ENCODE measurements at places on chromosomes 4 and X. TPM values are rescaled to one million over a fixed set of nuclear protein-coding genes. Genes with fewer than 3 reads are reported as not detected.

SRD5A3 gene
- total RNA-seq = 22.2 TPM

H2BW2 gene
- not detected for total RNA-seq

SATL1 gene
- not detected for total RNA-seq

RRH gene
- total RNA-seq = 0.57 TPM

CSAG1 gene
- not detected for total RNA-seq

ANOS1 gene
- 0.52 TPM for total RNA-seq

DNA sequence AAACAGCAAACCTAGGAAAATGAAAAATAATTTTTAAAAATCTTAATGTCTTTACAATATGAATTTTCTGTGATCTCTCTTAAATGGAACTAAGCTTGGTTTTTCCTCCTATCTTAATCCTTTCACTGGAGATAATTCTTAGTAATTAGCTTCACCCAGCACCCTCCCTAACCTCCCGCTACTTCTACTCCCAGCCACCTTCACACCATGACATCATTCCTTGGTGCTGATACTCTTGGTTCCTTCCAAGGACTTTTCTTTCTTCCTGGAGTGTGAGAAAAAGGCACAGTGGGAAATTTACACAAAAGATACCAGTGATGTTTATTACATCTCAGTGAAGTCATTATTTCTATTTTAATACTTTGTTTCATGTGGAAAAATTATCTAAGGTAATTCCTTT lies 163.6 kb upstream of the PLAC1 start:
- no peak overlapping the region for H3K27ac ChIP-seq
- no peak overlapping the region for H3K4me3 ChIP-seq
- no peak for DNase-seq
- H3K27me3 ChIP-seq = peaks cover 3% of the 10 kb centered on the region
- H3K36me3 ChIP-seq = no peaks in the 10 kb centered on the region
- H3K4me1 ChIP-seq = no peaks in the 10 kb centered on the region

GRCh38 chrX:100615005-100615404 lies 21.6 kb downstream of the TSPAN6 start:
- H3K27me3 ChIP-seq = no peaks in the 10 kb centered on the region
- DNase-seq = peak; percentile 35
- H3K27ac ChIP-seq = no peak overlapping the region
- no peaks in the 10 kb centered on the region for H3K36me3 ChIP-seq

DNA sequence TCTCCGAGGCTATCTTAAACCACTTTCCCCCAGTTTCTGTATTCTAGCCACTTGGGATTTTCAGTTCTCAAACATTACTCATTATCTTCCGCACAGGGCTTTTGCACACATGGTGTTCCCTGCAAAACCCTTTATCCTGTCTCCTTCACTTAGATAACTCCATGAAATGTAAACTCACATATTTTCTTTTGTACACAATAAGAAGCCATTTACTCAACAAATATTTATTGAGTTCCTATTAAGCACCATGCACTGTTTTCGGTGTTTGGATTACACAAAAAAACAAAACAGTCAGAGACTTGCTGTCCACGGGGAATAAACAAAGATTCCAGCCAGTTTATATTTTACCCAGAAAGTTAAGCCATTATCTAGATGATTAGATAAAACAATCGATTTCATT lies 42.5 kb upstream of the UNC5C start:
- H3K36me3 ChIP-seq = no peaks in the 10 kb centered on the region
- no peaks in the 10 kb centered on the region for H3K4me1 ChIP-seq
- no peak overlapping the region for H3K4me3 ChIP-seq
- no peak for DNase-seq
- H3K27me3 ChIP-seq = no peaks in the 10 kb centered on the region
- no peak overlapping the region for H3K27ac ChIP-seq

DNA sequence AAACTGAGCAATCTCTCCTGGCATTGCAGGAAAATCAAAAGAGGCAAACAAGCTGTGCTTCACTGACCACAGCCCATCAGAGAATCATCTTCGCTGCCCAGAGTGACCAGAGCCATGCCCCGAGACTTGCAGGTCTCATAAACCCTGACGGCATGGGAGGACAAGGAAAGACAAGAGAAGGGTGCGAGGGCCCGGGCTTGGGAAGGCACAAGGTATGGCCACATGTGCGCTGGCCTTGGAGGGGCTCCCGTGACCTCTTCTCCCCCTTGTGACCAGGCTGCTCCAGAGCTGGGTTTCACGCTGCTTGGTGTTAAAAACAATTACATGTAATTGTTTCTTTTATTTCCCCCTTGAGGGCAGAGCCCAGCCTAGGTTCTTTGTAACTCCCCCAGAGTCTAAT lies 20.8 kb downstream of the DCTD start:
- H3K4me3 ChIP-seq = no peak overlapping the region
- H3K27me3 ChIP-seq = no peaks in the 10 kb centered on the region
- DNase-seq = no peak
- H3K36me3 ChIP-seq = no peaks in the 10 kb centered on the region
- H3K27ac ChIP-seq = no peak overlapping the region

- no peak overlapping the region for H3K4me3 ChIP-seq
- no peak overlapping the region for H3K27ac ChIP-seq
- no peaks in the 10 kb centered on the region for H3K27me3 ChIP-seq
- DNase-seq = peak; percentile 62
- H3K4me1 ChIP-seq = no peaks in the 10 kb centered on the region
- peaks cover 7% of the 10 kb centered on the region for H3K36me3 ChIP-seq
Observed at GRCh38 chr4:1693131-1693896, 9.2 kb upstream of the FAM53A start.

DNA sequence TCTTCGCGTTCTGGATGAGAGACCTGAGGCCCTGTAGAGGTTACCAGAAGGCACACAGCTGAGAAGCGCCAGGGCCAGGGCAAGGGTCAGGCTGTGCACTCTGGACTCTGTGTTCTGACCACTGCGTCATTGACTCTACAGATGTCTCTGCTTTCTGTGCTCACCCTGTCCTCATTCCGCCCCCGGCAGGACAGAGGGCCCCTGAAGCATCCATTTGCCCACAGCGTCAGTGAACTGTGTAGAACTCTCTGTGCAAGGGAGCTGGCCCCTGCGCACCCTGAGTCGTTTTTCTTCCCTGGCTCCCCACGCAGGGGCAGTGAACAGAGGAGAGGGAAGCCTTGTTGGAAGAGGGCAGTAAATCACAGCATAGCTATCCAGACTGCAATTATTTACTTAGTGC lies 6.1 kb upstream of the WAS start:
- no peaks in the 10 kb centered on the region for H3K27me3 ChIP-seq
- H3K36me3 ChIP-seq = no peaks in the 10 kb centered on the region
- peak overlapping the region; percentile 85 for H3K27ac ChIP-seq
- H3K4me1 ChIP-seq = no peaks in the 10 kb centered on the region
- no peak for DNase-seq
- no peak overlapping the region for H3K4me3 ChIP-seq

- H3K4me1 ChIP-seq = no peaks in the 10 kb centered on the region
- no peak overlapping the region for H3K27ac ChIP-seq
- DNase-seq = no peak
- H3K36me3 ChIP-seq = no peaks in the 10 kb centered on the region
Observed at GRCh38 chr4:75644095-75644494, 13.8 kb upstream of the CDKL2 start.

- H3K4me1 ChIP-seq = no peaks in the 10 kb centered on the region
- no peak overlapping the region for H3K27ac ChIP-seq
- no peak for DNase-seq
- no peaks in the 10 kb centered on the region for H3K27me3 ChIP-seq
Observed at GRCh38 chr4:169059306-169060211, 49.5 kb upstream of the CBR4 start.

GRCh38 chrX:71053217-71053621 lies 14.9 kb downstream of the SNX12 start:
- H3K36me3 ChIP-seq = no peaks in the 10 kb centered on the region
- H3K27ac ChIP-seq = no peak overlapping the region
- no peaks in the 10 kb centered on the region for H3K27me3 ChIP-seq
- DNase-seq = peak; percentile 19
- no peak overlapping the region for H3K4me3 ChIP-seq
- no peaks in the 10 kb centered on the region for H3K4me1 ChIP-seq

GRCh38 chr4:10198365-10198764 lies 81.8 kb upstream of the WDR1 start:
- no peak overlapping the region for H3K4me3 ChIP-seq
- peak; percentile 7 for DNase-seq
- no peaks in the 10 kb centered on the region for H3K4me1 ChIP-seq

DNA sequence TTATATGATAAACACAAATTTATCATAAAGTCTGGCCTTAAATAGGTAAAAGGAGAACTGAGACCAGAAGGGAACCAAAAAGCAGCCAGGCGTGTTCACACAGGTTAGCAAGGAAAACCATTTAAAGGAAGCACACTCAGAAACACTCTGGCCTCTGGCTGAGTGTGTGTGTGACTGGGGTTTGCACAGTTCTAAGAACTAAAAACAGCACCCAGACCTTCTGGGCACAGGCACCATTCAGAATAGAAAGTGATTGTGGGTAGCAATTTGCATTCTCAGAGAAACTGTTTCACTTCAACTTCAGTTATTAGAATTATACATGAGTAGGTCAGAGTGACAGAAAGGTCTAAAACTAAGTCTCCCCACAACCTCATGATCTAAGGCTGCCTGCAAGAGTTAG lies 10.0 kb downstream of the GPR82 start:
- H3K4me1 ChIP-seq = no peaks in the 10 kb centered on the region
- no peaks in the 10 kb centered on the region for H3K36me3 ChIP-seq
- DNase-seq = no peak
- no peak overlapping the region for H3K27ac ChIP-seq
- no peaks in the 10 kb centered on the region for H3K27me3 ChIP-seq

- peak overlapping the region; percentile 86 for H3K27ac ChIP-seq
- H3K4me3 ChIP-seq = peak overlapping the region; percentile 46
- H3K27me3 ChIP-seq = no peaks in the 10 kb centered on the region
Observed at GRCh38 chr4:74097631-74098426, 1.2 kb downstream of the CXCL2 start.

- DNase-seq = no peak
- no peak overlapping the region for H3K27ac ChIP-seq
- H3K4me1 ChIP-seq = no peaks in the 10 kb centered on the region
- no peaks in the 10 kb centered on the region for H3K27me3 ChIP-seq
- no peaks in the 10 kb centered on the region for H3K36me3 ChIP-seq
- no peak overlapping the region for H3K4me3 ChIP-seq
Observed at GRCh38 chr4:28341784-28342183, 1481.1 kb downstream of the STIM2 start.

DNA sequence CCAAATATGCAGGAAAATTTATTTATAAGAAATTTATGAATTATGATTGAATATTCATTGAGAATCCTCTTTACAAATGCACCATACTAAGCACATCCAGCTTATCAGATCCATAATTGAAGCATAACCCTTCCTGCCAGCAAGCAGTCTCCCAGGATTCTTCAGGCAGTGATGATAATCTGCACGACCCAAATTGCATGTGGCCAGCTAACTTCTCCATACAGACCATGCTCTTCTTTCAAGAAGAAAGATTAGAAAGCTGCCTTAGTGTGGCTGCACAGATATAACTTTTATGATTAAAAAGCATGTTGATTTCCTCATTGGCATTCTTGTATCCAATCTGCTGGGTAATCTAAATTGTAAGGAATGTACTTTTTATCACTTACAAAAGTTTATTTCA lies 3.3 kb upstream of the CBR4 start:
- H3K4me3 ChIP-seq = no peak overlapping the region
- no peaks in the 10 kb centered on the region for H3K36me3 ChIP-seq
- peaks cover 3% of the 10 kb centered on the region for H3K4me1 ChIP-seq
- H3K27ac ChIP-seq = no peak overlapping the region

DNA sequence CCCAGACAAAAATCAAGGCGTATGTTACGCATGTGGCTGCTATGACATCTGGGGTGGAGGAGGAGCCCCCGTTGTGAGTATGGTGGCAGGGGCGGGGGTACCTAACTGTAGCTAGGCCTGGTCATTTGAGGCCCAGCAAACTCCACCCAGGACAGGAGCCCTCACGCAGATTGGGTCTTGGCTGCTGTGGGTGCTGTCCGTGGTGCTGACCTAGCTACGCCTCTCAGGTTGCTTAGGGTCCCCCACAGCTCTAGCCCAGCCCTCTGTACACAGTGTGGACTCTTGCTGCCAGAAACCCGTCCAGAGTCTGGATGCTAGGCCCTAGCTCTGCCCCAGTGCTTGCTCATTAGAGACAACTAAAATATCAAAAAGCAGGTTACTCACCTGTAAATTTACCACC lies 146.7 kb upstream of the PSAPL1 start:
- no peak for DNase-seq
- H3K36me3 ChIP-seq = no peaks in the 10 kb centered on the region
- H3K27ac ChIP-seq = no peak overlapping the region

DNA sequence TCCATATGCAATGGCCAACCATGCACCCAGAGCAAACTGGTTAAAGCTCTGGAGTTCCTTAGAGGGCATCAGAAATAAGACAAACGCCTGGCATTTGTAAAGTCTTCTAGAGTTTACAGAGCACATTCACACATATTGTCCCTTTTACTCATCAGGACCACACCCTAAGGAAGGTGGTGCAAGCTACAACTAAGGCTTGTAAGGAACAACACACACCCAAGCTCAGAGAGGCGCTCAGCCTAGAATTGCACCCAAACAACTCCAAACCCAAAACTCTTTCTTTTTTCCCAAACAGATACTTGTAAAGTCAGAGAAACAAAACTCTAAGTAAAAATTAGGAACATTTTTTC lies 46.1 kb downstream of the SMPX start:
- no peak for DNase-seq
- H3K36me3 ChIP-seq = no peaks in the 10 kb centered on the region
- H3K4me1 ChIP-seq = no peaks in the 10 kb centered on the region
- H3K27ac ChIP-seq = no peak overlapping the region
- no peaks in the 10 kb centered on the region for H3K27me3 ChIP-seq

Data from colonic mucosa (tissue), 4 donors.